ENCODE measurements at places on chromosomes 16 and 17. TPM values are rescaled to one million over a fixed set of nuclear protein-coding genes. Genes with fewer than 3 reads are reported as not detected.

Gene DOC2A
- total RNA-seq = 5.7 TPM

Gene LGALS9B
- total RNA-seq = not detected

- H3K27ac ChIP-seq = no peak overlapping the region
- no peaks in the 10 kb centered on the region for H3K27me3 ChIP-seq
- H3K4me1 ChIP-seq = peaks cover 4% of the 10 kb centered on the region
- H3K4me3 ChIP-seq = no peak overlapping the region
- H3K36me3 ChIP-seq = peaks cover 14% of the 10 kb centered on the region
- DNase-seq = no peak
Measured at GRCh38 chr17:51152766-51153209, 571 bp upstream of the NME1 start.

DNA sequence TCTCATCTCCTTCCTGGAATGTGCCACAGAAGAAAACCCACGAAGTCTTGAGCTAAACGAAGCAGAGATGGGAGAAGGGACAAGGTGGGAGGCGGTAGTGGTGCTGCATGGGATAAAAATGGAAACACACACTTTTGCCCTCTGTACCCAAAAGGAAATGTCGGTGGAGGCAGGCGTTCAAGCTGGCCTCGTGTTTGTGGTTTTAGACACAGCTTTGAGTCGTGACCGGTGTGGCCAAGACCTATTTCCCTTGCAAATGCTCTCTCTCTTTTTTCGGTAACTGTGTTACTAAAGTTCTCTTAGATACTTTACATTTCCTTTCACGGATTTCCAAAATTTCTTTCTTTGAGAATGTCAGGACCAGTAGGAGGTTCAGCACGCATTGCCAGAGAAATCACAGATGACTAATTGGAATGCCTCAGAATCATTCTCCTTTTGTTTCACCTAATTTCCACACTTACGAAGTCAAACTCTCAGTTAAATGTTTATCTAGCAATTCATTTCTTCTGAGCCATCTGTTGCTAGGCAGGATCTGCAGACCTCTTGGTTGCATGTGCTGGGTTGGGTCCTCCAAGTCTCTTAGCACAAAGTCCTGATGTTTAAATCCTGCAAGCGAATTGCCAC is 412.3 kb downstream of the MAF start:
- no peak for DNase-seq
- H3K27me3 ChIP-seq = peaks cover 6% of the 10 kb centered on the region
- H3K4me3 ChIP-seq = no peak overlapping the region
- peaks cover 22% of the 10 kb centered on the region for H3K4me1 ChIP-seq
- peaks cover 2% of the 10 kb centered on the region for H3K36me3 ChIP-seq

DNA sequence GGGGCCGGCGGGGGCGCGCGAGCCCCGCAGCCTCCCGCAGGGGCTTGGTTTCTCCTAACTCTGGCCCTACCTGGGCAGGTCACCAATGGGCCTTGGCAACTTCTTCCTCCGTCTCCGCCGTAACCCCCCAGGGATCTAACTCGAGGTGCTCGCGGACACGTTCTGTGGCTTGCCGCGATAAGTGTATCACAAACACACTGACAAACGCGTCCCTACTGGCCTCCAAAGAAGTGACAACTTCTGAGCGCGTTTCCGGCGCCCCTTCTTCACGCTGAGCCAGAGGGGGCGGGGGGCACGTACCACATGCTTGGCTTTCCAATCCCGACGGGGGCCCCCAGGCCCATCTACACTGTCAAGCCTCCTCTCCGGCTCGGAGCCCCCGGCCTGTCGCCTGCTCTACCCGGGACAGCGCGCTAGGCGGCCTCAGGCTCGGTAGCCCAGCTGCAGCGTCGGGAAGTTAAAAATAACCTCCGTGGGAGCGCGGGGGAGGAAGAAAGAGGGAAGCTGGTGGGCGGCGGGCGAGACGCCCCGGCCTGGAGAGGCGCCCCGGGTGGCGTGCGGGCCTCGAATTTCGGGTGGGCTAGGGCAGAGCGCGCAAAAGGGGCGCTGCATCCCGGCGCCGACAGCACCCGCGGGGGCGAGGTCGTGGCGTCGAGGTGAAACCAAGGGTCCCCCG is 725 bp upstream of the SPHK1 start:
- H3K27ac ChIP-seq = peak overlapping the region; percentile 80
- no peaks in the 10 kb centered on the region for H3K36me3 ChIP-seq
- peaks cover 30% of the 10 kb centered on the region for H3K27me3 ChIP-seq
- DNase-seq = no peak
- peak overlapping the region; percentile 79 for H3K4me3 ChIP-seq
- peaks cover 13% of the 10 kb centered on the region for H3K4me1 ChIP-seq
